ENCODE measurements at places on chromosomes 1 and 21.

DNA sequence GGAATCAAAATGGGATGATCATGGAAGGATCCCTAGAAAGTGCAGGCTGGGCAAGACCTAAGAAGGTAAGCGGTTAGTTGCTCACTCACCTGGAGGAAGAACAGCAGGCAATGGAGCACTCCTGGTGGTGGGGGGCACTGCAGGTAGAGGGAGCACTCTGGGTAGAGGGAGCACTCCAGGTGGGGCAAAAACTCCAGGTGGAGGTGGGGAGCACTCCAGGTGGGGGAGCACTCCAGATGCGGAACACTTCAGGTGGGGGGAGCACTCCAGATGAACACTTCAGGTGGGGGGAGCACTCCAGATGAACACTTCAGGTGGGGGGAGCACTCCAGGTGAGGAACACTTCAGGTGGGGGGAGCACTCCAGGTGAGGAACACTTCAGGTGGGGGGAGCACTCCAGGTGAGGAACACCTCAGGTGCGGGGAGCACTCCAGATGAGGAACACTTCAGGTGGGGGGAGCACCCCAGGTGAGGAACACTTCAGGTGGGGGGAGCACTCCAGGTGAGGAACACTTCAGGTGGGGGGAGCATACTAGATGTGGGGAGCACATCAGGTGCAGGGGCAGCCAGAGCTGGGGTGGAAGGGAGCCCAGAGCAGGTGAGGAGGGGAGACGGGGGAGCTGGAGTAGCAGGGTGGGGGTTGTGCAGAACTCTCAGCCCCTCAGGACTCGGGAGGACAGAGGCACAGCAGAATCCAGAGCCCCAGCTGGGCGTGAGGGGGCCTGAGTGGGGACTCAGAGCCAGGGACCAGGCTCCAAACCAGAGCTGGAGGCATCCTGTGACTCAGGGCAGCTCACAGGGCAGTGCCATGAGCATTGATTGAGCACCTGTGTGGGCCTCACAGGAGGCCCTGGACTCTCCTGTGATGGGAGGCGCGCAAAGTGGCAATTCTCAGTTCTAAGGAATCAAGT, 37.7 kb upstream of the COL6A1 start:
- H3K4me1 ChIP-seq, result peaks cover 16% of the 10 kb centered on the region
- H3K27ac ChIP-seq, result no peak overlapping the region
- peaks cover 94% of the 10 kb centered on the region for H3K27me3 ChIP-seq
- H3K4me3 ChIP-seq, result no peak overlapping the region

GRCh38 chr1:247113094-247113497, 8.9 kb upstream of the ZNF669 start:
- DNase-seq, result no peak
- H3K36me3 ChIP-seq, result no peaks in the 10 kb centered on the region
- no peaks in the 10 kb centered on the region for H3K27me3 ChIP-seq
- no peak overlapping the region for H3K4me3 ChIP-seq
- no peak overlapping the region for H3K27ac ChIP-seq

DNA sequence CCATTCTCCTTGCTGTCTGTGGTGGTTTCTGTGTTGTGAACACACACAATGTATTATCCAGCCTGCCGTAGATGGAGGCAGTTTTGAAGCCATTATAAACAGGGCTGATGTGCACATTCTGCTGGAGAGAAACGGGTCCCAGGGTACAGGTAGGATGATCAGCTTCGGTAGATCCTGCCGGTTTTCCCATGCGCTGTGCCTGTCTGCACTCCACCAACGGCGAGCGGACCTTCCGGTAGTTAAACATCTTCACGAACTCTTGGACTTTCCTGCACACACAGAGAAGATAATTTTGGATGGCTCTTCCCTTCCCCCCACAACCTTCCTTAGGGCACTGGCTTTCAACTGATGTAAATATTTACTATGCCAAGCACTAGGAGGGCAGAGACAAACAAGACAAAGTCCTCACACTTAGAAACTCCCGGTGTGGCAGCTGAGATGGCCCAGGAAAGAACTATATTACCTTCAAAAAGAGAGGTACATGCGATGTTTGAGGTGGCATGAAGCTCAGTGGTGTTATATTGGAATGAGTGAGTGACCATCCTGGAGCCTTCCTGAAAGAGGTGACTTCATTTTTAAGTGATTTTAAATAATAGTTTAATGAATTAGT, 41.7 kb downstream of the ALPL start:
- no peaks in the 10 kb centered on the region for H3K36me3 ChIP-seq
- no peak for DNase-seq
- H3K4me3 ChIP-seq, result no peak overlapping the region
- H3K4me1 ChIP-seq, result peaks cover 14% of the 10 kb centered on the region
- peaks cover 65% of the 10 kb centered on the region for H3K27me3 ChIP-seq
- no peak overlapping the region for H3K27ac ChIP-seq

DNA sequence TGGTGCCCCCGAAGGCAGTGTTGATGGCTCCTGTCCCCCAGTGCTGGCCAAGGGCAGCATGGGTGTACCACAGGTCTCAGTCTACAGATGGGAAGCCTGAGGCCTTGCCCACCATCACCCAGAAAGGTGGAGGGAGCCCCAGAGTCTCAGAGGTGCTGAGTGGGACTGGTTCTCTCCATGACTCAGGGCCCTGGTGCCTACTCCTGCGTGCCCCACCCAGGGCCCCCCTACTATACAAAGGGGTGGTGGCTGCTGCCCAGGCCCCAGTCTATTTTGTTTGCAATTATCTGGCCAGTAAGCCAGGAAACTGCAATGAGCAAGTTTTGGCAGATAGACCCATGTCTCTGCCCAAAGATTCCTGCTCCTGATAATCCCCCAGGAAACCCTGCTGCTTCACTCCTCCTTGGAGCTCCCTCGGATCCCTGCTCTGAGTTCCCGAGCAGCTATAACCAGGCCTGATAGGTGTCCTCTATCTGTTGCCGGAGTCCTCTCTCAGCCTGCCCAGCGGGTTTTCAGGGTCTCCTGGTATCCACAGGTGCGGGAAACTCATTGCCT, 41.7 kb downstream of the EDN2 start:
- H3K27me3 ChIP-seq, result no peaks in the 10 kb centered on the region
- no peaks in the 10 kb centered on the region for H3K4me1 ChIP-seq
- no peak overlapping the region for H3K4me3 ChIP-seq

- H3K4me3 ChIP-seq, result no peak overlapping the region
- DNase-seq, result peak; percentile 78
- no peaks in the 10 kb centered on the region for H3K36me3 ChIP-seq
- H3K4me1 ChIP-seq, result peaks cover 27% of the 10 kb centered on the region
- H3K27ac ChIP-seq, result no peak overlapping the region
- peaks cover 23% of the 10 kb centered on the region for H3K27me3 ChIP-seq
Measured at GRCh38 chr1:101238681-101239094, 1.9 kb downstream of the S1PR1 start.

GRCh38 chr21:41166884-41167283, 1.1 kb upstream of the BACE2 start:
- no peak overlapping the region for H3K4me3 ChIP-seq
- no peaks in the 10 kb centered on the region for H3K27me3 ChIP-seq
- H3K4me1 ChIP-seq, result no peaks in the 10 kb centered on the region
- H3K36me3 ChIP-seq, result no peaks in the 10 kb centered on the region

DNA sequence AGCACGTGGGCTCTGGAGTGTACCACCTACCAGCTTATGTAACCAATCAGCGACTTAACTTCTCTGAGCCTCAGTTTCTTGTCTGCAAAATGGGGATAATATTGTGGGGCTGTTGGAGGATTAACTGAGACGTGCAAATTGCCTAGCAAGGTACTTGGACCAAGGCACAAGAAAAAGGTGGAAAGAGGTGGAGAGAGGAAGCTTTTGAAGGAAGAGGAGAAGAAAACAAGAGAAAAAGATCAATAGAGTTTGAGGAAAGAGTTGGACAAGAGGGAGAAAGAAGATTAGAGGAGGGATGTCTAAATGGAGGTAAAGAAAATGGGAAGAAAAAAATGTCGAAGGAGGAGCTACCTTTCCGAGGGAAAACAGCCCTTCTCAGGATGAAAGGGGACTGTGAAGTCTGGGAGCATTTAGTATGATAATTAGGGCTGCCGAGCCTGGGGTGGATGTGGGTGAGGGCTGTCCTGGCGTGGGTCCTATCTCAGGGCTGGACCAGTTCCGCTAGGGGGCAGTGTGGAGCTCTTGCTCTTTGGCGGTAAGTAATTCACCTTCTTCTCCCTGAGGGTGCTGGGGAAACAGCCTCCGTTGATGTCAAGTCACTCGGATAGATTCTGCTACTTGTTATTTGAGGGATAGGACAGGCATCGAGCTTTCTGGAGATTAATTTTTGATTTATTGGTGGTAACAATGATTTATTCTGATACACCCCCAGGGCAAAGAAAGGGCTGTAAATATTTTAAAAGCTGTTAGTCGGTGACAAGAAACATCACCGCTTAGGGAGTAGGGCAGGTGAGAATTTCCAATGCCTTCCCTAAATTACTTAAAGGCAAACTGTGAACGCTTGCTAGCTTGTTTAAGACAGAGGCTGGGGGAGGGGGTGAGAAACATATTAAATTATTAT, 79.0 kb upstream of the NFASC start:
- DNase-seq, result peak; percentile 85
- no peaks in the 10 kb centered on the region for H3K36me3 ChIP-seq
- no peaks in the 10 kb centered on the region for H3K4me1 ChIP-seq
- H3K27ac ChIP-seq, result no peak overlapping the region
- H3K27me3 ChIP-seq, result peaks cover 9% of the 10 kb centered on the region
- no peak overlapping the region for H3K4me3 ChIP-seq

DNA sequence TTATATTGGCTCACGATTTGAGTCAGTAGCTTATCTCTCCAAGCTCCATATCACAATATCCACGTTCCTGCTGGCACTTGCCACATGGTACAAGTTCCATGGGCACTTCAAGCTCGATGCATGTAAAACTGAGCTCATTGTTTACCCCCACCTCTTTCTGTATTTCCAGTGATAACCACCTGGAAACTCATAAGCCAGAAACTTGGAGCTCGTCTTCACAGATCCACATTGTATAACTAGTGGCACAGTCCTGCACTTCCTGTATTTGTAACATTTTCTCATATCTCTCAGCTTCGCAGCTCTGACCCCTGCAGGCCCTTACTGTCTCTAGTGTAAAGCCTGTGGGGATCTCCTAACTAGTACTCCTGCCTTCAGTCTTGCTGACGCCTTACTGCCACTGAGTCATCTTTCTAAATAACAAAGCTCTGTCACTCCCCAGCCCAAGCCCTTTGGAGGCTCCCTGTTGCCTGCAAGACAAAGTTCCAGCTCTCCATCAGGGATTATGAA, 6.5 kb upstream of the C2CD4D start:
- H3K4me1 ChIP-seq, result peaks cover 9% of the 10 kb centered on the region
- peaks cover 39% of the 10 kb centered on the region for H3K27me3 ChIP-seq
- H3K4me3 ChIP-seq, result no peak overlapping the region
- peak; percentile 72 for DNase-seq
- H3K27ac ChIP-seq, result peak overlapping the region; percentile 44
- no peaks in the 10 kb centered on the region for H3K36me3 ChIP-seq

DNA sequence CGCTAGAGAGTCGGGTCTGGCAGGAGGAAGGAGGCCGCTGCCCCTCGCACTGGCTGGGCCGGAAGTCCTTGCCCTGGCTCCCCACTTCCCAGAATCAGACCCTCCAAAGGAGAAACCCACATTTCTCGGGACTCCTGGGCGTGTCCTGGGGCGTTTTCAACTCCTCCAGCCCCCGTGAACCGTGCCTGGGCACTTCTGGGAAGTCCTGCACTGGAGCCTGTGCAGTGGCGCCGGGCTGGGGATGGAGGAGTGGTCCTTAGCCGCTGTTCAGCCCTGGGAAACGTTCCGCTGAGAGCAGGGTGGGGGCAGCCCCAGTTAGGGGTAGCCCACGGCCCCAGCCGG, 3.0 kb downstream of the IGSF21 start:
- no peak for DNase-seq
- no peak overlapping the region for H3K27ac ChIP-seq
- H3K4me3 ChIP-seq, result no peak overlapping the region

GRCh38 chr1:159065106-159065505, 11.5 kb downstream of the AIM2 start:
- no peak overlapping the region for H3K27ac ChIP-seq
- H3K36me3 ChIP-seq, result no peaks in the 10 kb centered on the region
- H3K4me1 ChIP-seq, result no peaks in the 10 kb centered on the region
- DNase-seq, result no peak
- no peaks in the 10 kb centered on the region for H3K27me3 ChIP-seq

DNA sequence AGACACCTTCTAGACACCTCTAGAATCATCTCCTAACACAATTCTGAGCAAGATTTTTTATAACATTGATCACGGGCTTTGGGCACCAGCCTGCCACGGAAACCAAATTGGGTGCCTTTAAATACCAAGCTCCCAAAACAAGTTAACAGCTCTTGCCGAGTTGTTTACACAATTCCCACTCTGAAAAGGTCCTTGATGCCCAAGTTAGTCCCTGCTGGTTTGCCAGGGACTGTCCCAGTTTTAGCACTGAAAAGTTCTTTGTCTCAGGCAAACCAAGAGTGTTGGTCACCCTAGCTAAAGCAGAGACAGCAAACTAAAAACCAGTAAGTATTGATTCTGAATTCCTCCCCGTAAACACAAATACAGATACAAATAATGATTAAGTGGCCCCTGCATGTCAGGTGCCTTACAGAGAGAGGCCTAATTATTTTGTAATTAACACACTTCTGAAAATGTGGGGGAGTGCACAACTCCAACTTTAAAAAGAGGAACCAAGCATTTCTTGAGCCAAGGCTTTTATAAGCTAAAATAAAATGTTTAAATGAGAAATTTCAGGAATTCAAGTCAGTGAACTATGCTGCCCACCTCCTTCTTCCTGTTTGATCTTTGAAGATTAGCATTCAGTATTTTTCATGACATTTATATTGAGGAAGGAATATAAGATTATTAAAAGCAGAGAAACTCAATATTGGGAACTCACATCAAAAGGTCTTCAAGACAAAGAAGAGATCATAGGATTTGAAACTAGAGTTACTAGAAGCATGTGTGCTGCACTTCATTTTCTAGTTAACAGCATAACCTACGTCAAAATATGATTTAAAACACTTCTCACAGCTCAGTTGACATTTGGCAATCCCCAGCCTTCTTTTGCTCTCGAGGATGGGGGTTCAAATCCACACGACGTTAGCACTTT, 9.0 kb upstream of the UBE2U start:
- H3K36me3 ChIP-seq, result no peaks in the 10 kb centered on the region
- peaks cover 5% of the 10 kb centered on the region for H3K27me3 ChIP-seq
- H3K4me3 ChIP-seq, result no peak overlapping the region
- no peak for DNase-seq

- H3K27me3 ChIP-seq, result peaks cover 11% of the 10 kb centered on the region
- H3K27ac ChIP-seq, result no peak overlapping the region
- no peaks in the 10 kb centered on the region for H3K4me1 ChIP-seq
- no peaks in the 10 kb centered on the region for H3K36me3 ChIP-seq
- no peak for DNase-seq
- no peak overlapping the region for H3K4me3 ChIP-seq
Measured at GRCh38 chr21:44566403-44566802, 7.1 kb upstream of the KRTAP10-4 start.

DNA sequence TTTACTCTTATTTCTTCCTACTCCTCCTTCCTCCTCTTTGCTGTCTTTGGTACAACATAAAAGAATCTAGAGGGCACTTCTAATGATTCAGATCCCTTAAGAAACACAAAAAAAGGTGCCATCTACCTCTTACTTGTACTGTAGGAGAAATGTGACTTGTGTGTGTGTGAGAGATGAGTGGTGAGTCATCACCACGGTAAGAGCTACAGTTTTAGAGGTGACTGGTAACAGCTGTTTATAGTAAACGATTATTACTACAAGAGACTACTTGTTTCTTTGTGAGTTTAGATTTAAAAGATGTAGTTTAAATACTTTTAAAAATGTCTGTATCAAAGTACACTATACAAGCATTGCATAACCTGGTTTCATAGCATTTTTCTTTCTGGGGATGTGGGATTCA, 40.4 kb downstream of the SLC35D1 start:
- H3K36me3 ChIP-seq, result peaks cover 3% of the 10 kb centered on the region
- H3K27ac ChIP-seq, result peak overlapping the region; percentile 31
- no peaks in the 10 kb centered on the region for H3K4me1 ChIP-seq
- H3K27me3 ChIP-seq, result no peaks in the 10 kb centered on the region
- DNase-seq, result peak; percentile 32
